ENCODE measurements at places on chromosomes 3 and 15.

GRCh38 chr3:88469216-88469615 is 319.5 kb downstream of the C3orf38 start:
- no peak for DNase-seq

DNA sequence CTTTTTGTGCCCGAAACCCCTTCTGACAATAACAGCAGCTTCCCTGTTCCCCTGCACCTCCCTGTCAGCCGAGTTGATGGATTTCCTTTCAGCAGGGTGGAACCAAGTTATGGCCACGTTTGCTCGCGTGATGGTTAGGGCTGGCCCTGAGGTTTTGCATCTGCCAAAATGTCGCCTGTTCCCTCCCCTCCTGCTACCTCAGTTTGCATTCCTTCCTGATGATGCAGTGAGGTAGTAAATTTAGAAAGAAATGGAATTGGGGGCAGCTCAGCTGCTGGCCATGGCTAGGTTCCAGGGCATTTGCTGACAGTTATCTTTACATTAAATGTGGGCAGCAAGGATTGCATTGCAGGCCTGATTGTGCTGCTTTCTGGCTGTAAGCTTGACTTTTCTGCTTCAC is 13.2 kb downstream of the LIMD1 start:
- no peak for DNase-seq

DNA sequence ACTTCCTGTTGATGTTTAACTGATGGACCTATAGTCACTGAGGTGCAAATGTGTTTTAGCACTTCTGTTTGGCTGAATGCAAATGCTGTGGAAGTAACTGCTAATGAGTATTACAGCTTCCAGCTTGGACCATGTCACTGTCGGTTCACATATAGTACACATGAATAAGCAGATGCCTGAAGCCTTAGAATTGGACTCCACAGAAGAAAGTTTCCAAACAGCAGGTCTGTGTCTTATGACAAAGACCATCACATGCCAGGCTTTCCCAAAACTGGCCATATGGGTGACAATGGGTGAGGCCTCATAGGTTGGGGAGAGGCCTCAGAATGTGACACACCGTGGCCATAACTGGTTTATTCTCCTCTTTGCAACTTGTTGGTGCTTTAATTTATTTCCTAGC is 241.8 kb downstream of the WNT5A start:
- DNase-seq = no peak

DNA sequence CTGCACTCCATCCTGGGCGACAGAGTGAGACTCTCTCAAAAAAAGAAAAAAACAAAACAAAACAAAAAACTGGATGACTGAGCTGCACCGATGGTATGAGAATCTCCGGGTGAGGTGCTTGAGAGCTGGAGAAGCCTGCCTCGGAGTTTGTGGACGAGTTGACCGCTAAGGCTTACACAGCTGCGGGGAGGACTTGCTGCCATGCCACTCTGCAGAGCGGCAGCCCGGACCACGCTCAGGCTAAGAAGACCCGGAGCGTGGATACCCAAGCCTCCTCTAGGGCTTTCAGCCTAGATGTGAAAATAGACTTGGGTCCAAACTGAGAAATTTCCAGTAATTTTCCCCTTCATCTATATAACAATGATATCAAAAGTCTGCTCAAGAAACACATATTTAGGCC is 16.0 kb downstream of the NRROS start:
- DNase-seq = no peak

GRCh38 chr3:170024581-170024980 is 13.2 kb upstream of the GPR160 start:
- no peak for DNase-seq

DNA sequence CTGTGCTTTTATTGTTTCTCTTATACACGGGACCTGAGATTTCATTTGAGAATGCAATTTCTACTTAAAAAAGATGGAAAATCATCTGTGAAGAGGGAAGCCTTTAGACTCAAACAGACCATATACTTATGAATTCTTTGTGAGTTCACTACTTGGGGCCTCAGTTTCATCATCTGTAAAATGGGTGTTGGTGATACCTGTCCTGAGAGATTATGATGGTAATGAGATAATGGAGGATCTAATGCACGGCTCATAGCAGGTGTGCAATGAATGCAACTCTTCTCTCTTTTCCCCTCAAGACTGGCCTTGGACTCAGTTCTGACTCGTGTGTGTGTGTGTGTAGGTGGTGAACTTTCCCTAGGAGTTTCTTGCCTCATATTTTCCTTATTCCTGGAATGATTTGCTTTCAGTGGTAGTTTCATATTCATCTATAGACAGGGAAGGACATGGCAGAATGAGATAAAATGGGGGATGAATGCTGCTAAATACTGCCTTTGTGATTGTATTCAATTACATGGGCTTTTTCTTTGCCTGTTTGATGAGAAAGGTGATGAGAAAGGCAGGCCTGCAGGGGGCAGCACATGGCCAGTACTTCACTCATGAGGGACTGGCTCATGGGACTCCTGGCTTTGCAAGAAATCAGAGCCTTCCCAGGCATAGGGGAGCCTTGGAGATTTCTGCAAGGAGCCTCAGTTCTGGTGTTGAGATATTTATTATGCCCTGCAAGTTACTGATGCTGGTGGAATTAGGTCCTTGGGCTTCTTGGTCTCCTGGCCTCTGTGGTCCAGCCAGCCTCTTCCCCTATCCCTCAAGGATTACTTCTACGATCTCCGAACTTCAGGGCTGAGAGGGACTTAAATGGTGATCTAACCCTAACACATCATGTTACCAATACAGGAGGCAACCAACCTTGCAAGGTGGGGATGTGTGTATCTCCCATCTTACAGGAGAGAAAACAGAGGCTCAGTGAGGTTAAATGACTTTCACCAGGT is 70.7 kb downstream of the RPLP1 start:
- DNase-seq = peak; percentile 44

- DNase-seq = no peak
Observed at GRCh38 chr15:95293456-95294031, 1037.0 kb upstream of the NR2F2 start.

GRCh38 chr15:90419738-90420406 is 31.8 kb downstream of the IQGAP1 start:
- DNase-seq = no peak

DNA sequence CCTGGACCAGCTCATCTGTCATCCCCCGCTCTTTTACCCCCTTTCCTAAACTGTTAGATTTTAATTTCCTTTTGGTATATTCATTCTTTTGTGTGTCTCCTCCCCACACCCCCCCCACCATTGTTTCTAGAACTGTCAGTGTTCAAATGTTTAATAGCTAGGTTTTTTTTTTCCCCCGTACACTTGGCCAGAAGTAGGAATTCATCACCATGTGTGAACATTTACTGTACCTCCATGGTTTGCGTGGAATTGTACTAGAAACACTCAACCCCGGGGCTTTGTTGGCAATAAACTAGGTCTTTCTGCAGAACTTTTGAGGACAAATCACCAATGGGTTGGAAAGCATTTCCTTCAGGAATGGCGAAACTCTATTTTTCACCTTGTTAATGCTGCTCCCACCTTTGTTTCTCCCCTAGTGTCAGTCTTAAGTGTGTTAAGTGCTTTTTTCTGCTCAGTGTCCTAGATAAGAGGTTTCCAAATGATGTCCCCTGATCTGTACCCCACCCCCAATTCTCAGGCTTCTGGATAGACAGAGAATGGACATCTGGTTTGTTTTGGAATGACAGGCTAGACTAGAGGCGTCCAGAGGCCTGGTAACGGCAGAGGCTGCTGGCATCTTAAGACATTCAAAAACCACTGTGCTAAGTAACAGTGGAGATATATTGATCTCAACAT is 76.8 kb downstream of the SMAD3 start:
- DNase-seq = no peak

GRCh38 chr3:158160958-158161357 is 51.1 kb downstream of the RSRC1 start:
- DNase-seq = no peak
